ENCODE measurements at places on chromosomes 2 and 18.

DNA sequence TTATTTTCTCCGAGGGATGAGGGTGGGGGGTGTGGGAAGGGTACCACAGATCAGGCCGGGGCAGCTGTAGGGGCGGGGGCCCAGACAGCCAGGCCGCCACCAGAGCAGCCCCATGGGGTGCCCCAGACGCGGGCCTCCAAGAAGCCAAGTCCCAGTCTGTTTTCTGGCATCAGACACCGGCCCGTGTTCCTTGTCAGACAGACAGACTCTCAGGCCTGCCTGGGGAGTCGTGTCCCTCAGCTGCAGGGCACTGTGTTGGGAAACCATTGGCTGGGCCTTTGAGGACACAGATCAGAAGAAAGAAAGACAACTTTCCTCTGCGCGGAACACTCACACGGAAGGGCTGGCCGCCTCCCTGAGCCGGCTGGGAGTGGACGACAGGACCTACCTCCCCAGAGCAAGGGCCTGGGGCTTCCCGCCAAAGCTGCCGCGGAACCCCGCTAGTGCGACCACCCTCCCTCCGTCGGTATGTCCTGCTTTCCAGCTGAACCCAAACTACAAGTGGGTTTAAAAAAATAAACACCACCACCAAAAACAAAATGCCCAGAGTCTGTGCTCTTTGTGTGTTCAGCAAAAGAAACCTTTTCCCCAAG is 88.0 kb downstream of the SMAD7 start:
- DNase-seq: no peak

DNA sequence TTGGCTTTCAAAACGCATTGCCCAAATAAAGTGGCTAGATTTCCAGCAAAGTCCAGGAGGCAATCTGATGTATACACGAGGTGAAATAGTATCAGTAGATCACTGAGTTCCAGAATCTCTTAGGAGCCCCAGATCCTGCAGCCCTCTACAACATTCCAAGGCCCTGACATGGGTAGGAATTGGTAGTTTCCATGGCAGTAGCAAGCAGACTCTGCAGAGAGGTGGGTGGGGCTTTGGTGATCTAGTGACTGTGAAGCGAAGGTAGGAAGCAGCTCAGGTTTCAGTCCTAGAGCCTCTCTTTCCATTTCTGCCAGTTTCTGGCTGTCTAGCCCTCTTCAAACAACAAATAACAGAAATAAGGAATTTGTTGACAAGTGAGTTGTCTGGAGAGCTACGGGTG is 13.8 kb upstream of the SGPP2 start:
- peak; percentile 23 for DNase-seq

- no peak for DNase-seq
Measured at GRCh38 chr2:233058717-233059546, 1.2 kb upstream of the INPP5D start.

DNA sequence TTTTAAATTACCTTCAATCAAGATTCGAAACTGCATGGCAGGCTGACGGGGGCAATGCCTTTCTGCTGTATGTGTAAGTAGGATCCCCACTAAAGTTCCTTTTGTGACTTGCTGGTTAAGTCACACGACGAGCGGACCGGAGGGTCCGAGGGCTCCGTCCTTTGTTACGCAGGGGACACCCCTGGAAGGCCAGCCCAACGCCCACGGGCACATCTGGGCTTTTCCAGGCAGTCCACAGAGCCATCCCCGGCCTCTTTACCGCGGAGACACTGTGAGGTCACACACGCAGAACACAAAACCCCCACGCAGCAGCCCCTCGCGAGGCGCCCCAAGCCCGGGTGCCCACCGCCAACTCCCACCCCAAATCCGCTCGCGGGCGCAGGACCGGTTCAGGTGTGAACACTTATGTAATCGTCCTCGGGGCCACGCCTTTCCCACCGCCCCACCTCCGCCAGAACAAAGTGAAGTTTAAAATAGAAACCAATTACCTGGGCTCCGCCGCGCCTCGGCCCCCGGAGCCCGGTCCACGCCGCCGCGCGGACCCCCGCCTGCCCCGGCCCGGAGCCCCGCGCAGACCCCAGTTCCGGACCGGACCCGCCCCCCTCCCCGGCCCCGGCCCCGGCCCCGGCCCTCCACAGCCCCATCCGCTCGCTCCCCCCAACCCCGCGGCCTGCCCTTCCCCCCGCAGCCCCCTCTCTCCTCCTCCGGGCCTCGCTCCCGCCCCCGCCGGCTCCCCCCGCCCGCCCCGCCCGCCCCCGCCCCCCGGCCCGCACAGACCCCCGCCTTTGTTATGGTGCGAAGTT is 4.2 kb downstream of the ZNF516 start:
- peak; percentile 47 for DNase-seq

DNA sequence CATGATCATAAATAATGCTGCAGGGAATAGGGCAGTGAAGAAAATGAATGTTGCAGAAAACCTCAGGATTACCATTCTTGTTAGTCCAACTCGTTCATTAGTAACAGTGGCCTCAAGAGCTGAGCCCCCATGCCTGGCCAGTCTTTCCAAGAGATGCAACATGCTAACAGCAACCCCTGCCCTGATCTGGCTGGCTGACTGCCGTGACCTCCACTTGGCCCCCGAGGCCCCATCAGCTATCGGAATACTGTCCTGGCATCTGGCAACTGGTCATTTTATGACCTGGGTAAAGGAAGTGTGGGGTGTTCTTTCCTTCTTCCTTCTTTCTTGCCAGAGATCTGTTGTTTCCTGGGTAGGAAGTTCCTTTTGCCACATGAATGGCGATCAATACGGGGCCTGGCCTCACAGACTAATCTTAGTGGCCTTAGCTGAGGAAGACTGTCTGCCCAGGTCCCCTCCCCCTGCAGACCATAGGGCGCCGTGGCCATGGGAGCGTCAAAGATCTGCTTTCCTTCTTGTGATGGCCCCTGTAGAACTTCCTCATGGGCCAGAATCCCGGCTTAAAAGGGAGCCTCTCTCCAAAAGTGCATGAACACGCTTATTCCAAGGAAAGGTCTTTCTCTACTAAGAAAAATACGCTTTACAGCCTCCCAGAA is 10.6 kb upstream of the TRABD2A start:
- DNase-seq: no peak

- no peak for DNase-seq
Measured at GRCh38 chr2:22795287-22795866, 589.6 kb upstream of the KLHL29 start.
